ENCODE measurements at places on chromosomes 1 and 21.

DNA sequence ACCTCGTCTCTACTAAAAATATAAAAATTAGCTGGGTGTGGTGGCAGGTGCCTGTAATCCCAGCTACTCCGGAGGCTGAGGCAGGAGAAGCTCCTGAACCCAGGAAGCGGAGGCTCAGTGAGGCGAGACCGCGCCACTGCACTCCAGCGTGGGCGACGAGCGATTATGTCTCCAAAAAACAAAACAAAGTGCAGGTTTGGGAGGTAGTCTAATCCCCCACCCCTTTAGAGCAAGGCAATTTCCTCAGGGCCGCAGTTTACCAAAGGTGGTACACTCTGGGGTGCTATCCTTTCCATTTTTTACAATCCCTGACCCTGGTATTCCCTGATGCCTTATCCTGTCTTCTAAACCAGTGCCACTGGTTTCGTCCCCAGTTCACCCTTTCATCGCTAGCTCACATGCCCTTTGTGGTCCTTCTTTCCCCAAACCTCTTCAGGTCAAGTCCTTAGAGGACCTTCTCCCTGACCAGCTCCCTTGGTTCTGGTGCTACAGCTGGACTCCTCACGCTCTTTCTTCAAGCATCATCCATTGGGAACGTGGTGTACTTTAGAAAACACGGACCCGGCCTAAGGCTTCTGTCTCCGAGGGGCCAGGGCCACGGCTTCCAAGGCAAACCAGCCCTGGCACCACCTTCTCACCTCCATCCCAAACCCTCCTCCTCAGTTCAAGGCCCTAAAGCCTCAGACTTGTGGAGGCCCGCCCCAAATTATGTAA, 873 bp downstream of the IFT25 start:
- DNase-seq = no peak

GRCh38 chr1:34681480-34682451, 73.1 kb upstream of the GJB5 start:
- DNase-seq = no peak

GRCh38 chr21:35963920-35964451, 96.3 kb downstream of the SETD4 start:
- no peak for DNase-seq

GRCh38 chr1:161838885-161839284, 72.8 kb downstream of the ATF6 start:
- no peak for DNase-seq

DNA sequence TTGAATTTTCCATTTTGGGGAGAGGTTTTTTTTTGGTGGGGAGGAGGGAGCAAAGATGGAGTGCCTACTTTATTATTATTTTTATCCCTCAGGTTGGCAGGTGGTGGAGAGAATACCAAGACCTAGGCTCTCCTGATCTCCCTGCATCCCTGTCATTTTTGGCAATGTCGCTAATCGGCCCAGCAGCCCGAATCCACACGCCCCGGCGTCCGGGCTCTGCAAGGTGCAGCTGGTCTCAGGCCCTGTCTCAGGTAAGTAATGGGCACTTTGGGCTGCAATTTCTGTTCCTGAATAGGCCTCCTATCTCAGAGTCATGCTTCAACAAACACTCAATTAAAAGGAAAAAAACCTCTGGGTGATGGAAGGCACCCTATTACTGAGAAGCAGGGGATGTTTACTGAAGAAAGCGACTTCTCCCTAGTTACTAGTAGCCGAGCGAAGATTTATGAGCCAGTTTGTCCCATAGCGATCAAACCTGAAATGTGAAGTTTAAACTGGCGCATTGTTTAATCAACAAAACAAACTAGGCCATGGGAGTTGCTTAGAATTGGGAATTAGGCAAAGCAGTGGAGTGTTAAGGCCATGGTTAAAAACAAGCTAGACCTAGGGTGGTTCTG, 137.8 kb downstream of the RWDD3 start:
- DNase-seq = no peak

- no peak for DNase-seq
Measured at GRCh38 chr1:23098463-23099170, 70.0 kb downstream of the LUZP1 start.

- no peak for DNase-seq
Measured at GRCh38 chr1:12053752-12054548, 9.2 kb upstream of the TNFRSF8 start.

- no peak for DNase-seq
Measured at GRCh38 chr21:15872236-15872635, 142.5 kb downstream of the USP25 start.

DNA sequence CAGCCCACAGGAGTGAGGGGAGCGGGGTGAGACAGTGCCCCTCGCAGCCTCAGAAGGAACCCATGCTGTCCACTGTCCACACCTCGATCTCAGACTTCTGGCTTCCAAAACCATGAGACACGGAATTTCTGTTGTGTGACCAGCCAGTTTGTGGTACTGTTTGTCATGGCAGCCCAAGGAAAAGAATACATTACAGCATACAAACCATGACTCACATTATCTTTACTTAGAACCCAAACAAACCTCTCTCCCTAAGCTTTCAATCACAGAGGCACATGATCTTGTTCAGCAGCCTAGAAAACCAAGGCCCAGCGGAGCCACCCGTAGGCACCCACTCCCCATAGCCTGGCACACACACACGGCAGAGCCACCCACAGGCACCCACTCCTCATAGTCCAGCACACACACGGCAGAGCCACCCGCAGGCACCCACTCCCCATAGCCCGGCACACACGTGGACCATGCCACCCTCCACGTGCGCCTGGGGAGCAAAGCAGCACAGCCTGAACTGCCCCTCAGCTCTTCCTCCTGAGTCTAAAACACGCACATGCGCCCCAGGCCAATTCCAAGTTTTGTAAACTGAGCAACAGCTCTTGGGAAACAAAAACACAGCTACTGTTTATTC, 458 bp upstream of the KRTAP10-4 start:
- DNase-seq = no peak

- DNase-seq = no peak
Measured at GRCh38 chr1:150020711-150021110, 10.2 kb upstream of the OTUD7B start.

GRCh38 chr1:2255420-2256369, 27.6 kb downstream of the SKI start:
- no peak for DNase-seq

DNA sequence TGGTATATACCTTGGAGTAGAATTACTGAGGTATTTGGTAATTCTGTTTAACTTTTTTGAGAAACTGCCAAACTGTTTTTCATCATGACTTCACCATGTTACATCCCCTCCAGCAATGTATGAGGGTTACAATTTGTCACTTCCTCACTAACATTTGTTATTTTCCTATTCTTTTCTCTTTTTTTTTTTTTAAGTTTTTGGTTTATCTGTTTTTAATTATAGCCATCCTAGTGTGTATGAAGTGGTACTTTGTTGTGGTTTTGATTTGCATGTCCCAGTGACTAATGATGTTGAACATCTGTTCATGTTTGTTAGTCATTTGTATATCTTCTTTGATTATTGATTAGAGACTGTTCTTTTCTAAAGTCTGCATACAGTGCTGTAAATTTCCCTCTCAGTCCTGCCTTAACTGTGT, 147.3 kb downstream of the HS2ST1 start:
- no peak for DNase-seq

- DNase-seq = no peak
Measured at GRCh38 chr21:42245331-42246193, 26.6 kb downstream of the ABCG1 start.

- no peak for DNase-seq
Measured at GRCh38 chr1:112581586-112582192, 37.3 kb downstream of the ST7L start.

DNA sequence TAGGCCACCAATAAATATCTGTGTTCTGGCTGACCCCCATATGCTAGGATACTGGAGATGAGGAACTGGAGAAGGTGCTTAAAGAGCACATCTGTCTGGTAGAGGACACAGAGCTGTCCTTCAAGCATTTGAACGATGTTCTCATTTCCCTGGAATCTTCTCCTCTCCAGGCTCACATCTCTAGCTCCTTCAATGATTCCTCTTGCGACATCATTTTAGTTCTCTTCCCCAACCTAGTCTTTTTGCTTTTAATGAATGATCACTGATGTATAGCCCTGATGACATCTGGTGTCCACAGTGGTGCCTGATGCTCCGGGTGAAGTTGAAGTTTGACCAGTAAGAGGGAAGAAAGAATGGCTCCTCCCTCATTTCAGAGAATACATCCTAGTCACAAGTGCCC, 80.8 kb upstream of the UBE2U start:
- DNase-seq = no peak

- DNase-seq = no peak
Measured at GRCh38 chr1:80776266-80776665, 1024.5 kb upstream of the ADGRL2 start.

DNA sequence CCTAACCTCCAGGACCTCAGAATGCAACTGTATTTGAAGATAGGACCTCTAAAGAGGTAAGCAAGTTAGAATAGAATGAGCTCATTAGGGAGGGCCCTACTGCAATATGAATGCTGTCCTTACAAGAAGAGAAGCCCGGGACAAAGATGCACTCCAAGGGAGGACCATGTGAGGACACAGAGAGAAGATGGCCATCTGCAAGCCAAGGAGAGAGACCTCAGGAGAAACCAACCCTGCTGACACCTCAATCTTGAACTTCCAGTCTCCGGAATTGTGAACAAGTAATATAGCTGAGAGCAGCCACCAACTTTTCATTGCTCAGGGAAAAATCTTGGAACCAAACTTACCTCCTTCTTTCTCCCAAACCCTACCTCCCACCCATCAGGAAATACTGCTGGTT, 15.0 kb upstream of the GALNT2 start:
- no peak for DNase-seq

DNA sequence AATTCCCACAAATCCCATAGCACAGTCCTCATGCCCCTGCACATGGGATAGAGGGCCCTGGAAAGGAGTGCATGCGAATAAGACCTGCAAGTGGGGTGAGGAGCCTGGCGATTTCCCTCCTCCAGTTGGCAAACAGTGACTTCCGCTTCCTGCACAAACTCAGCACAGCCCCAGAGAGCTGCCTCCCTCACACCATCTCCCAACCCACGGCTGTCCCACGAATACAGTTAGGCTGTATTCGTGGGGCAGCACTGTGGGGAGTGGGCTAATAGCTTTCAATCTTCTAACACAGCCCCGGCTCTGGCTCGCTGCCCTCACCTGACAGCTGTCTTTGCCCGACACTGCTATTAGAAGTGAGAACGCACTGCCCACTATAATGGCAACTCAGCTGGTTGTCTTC, 28.2 kb upstream of the CNTN2 start:
- DNase-seq = no peak

DNA sequence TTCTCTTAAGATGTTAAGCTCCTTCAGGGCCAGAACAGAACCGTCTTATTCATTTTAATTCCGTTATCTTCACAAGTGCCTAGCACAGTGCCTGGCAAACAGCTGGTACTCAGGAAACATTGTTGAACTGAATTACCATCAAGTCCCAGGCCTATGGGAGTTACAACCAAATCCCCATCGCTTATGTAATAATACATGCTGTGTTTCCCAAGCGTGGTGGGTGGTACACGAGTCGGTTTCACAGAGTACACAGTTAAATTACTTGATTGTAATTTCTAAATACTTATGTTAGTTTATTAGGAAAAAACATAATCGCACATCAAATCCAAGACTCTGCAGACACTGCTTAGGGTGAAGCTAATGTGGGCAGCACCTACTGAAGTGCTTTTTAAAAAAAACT, 1.0 kb downstream of the ANGEL2 start:
- no peak for DNase-seq

GRCh38 chr21:26099610-26100219, 70.9 kb downstream of the APP start:
- no peak for DNase-seq

- no peak for DNase-seq
Measured at GRCh38 chr1:170929412-170929834, 5.9 kb upstream of the MROH9 start.

- DNase-seq = no peak
Measured at GRCh38 chr1:65062339-65062738, 85.7 kb upstream of the AK4 start.

GRCh38 chr1:223123011-223123610, 19.9 kb downstream of the TLR5 start:
- no peak for DNase-seq

DNA sequence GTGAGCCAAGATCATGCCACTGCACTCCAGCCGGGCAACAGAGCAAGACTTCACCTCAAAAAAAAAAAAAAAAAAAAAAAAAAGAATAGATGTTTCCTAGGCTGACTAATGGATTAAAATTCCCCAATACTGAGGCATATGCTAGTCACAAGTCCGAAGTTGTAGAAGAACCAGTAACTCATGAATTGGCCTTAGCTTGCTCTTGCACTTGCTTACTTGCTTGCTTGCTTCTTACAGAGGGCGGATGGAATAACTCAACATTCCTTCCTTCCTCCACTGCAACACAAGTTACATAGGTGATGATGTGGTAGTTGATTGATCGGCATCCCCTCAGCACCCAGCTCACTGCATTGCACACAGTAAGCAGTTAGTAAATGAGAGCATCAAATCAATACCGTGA, 2.8 kb upstream of the TARS2 start:
- DNase-seq = no peak

DNA sequence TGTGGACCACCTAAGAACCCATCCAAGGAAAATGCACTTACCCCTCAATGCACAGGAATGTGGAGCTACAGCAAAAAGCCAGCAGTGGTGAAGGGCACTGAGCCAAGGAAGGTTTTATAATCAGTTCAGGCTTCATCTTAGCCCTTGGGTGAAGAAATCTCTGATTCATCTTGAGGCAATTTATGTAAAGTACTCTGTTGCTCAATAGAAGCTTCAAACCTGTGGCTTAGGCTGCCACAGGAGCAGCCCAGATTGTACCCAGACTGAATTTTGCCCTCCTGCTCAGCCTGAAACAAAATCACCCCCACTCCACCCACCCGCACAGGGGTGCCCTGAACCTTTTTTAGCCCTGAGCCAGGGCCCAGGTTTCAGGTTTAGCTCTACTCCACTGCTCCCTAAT, at the start of gene S100A12:
TSS of gene S100A12 (minus strand) at position 111 of the 400 bp plus-strand sequence. CDS start 1,029 bp downstream, outside the sequence.
- no peak for DNase-seq

GRCh38 chr1:232468249-232468648, 161.7 kb downstream of the SIPA1L2 start:
- no peak for DNase-seq

GRCh38 chr1:35553851-35554250, 3.4 kb downstream of the KIAA0319L start:
- DNase-seq = no peak

DNA sequence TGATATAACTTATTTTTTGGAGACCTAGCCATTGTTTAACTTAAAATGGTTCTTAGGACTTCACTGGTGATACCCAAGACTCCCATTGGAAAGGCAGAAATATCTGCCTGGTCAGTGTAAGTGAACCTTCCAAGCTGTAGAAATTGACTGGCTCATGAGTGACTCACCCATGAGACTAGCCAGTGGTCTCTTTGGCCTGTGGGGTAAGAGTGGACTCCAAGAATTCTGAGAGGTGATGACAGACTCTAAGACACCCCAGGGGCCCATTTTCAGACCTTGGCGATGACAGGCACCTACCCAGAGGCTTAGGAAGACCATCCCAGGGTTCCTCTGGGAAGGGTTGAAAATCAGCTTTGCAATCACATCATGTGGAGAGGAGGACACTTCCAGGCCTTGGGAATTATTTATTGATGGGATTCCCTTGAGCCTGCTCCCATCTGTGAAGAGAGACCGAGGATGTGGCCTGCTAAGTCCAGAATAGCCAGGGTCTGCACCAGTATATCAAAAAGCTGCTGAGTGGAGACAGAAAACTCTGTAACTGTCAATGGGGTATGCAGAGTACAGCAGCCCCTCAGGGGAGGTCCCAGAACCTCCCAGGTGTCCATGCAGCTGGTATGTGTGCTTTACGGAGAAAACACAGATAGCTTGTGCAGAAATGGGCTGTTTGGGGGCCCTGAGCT, 78.9 kb downstream of the KAZN start:
- DNase-seq = no peak

- no peak for DNase-seq
Measured at GRCh38 chr1:218025454-218025853, 259.6 kb upstream of the RRP15 start.

- no peak for DNase-seq
Measured at GRCh38 chr1:151326619-151327222, 495 bp downstream of the PI4KB start.

All from cerebellar nuclear complex (tissue), 1 donor.